ENCODE measurements at places on chromosomes 2 and 18.
A peak's percentile ranks its signal among the peaks of the same experiment; 100 is the strongest.

GRCh38 chr2:190353537-190353899 is 10.1 kb downstream of the INPP1 start:
- DNase-seq: no peak

GRCh38 chr2:41381701-41382100 is 666.1 kb upstream of the PKDCC start:
- no peak for DNase-seq

GRCh38 chr2:157628477-157629415 is at the start of gene ACVR1C:
Gene ACVR1C (minus strand): TSS chr2:157628864. CDS start chr2:157628644, 220 bp downstream.
- DNase-seq: peak; percentile 88

DNA sequence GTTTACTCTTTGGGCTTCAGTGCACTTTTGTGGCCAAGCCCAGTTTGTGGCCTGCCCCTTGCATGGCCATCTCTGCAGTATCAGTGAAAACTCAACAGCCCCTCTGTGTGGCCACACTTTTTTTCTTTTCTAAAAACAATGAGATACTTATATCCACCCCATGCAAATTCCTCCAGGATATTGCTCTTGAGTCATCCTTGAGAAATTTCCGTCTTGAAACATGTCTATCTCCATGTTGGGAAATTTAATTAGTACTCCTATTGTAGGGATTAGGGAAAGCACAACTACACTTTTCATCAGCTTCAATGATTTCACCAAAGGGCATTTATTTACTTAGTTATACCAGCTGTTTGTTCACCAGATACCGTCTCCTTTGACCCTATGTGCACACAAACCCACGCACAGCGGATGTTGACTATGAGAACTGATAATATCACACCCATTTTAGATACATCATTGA is 993.1 kb downstream of the TSN start:
- DNase-seq: peak; percentile 68

- no peak for DNase-seq
Measured at GRCh38 chr18:76489081-76489480, 6.0 kb downstream of the ZNF516 start.

GRCh38 chr18:79956276-79956675 is 4.8 kb upstream of the SLC66A2 start:
- DNase-seq: no peak

GRCh38 chr2:232255033-232255432 is 123.5 kb upstream of the ALPP start:
- no peak for DNase-seq

GRCh38 chr2:62968168-62968567 is 82.5 kb upstream of the OTX1 start:
- DNase-seq: no peak

GRCh38 chr2:180180511-180180910 is 173.4 kb upstream of the CWC22 start:
- no peak for DNase-seq

DNA sequence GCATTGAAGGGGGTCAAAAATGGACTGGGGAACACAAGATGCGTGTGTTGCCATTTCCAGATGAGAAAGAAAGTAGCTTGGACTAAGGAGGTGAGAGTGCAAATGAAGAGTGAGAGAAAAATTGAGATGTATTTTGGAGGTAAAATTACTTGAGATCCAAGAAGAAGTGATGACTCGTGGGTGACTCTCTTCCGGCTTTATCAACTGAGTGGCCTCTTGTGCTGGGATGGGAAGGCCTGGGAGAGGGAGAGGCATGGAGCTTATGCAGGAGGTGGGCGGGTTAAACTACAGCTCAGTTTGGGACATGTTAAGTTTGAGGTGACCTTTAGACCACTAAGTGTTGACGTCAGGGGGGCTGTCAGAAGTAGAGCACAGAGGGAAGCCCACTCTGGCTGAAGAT is 34.9 kb downstream of the SULT1C2 start:
- no peak for DNase-seq

GRCh38 chr2:219886615-219887014 is 259.2 kb downstream of the SLC4A3 start:
- no peak for DNase-seq

DNA sequence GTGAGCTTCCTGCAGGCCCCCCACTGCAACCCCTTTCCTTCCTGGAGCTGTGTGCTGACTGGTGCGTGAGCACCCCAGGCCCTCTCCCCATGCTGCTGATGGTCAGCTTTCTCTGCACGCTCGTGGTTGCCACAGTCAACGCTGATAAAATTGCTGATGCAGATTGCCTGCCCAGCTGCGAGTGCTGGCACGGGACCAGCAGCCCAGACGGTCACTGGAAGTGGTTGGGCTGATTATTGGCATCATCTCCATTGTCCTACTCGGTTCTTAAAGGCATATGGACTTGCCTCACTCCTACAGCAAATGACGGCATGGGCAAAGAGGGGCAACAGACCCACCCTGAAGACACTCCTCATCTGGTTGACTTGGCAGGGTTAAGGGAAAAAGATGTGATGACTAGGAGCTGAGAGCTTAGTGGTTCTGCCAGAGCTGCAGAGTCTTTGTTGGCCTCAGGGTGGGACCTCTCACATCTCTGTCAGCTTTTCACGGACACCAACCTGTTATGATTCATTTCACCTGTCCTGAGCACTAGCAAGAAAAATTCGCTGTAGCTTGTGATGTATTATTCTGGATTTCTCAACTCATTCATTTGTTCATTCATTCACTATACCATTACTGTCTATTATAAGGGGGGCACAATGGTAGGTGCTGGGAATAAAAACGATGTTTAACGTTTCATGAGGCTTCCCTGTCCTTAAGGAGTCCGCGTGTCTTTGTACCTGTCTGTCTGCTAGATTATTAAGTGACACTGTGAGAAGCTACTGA is 38.4 kb downstream of the PAX8 start:
- peak; percentile 89 for DNase-seq

GRCh38 chr2:43133336-43133707 is 93.1 kb downstream of the ZFP36L2 start:
- DNase-seq: no peak

GRCh38 chr18:6992761-6993160 is 124.8 kb downstream of the LAMA1 start:
- no peak for DNase-seq

DNA sequence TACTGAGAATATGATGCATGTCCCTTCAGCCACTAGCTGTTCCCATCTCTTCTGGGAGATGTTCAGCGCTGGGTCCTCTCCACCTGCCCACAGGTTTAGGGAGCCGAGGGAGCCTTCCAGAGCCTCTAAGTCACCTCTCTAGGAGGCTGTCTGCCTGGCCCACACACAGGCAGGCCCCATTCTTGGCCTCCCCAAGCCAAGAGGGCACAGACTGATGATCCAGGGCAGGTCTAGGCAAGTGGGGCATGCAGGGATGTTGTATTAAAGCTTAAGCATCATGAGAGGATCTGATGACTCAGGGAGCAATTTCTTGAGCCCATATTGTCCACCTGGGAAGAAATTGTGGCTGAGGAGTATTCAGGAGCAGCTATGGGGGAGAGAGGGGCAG is 19.9 kb downstream of the TMSB10 start:
- DNase-seq: no peak

GRCh38 chr2:64970495-64970894 is 18.7 kb upstream of the SLC1A4 start:
- no peak for DNase-seq

DNA sequence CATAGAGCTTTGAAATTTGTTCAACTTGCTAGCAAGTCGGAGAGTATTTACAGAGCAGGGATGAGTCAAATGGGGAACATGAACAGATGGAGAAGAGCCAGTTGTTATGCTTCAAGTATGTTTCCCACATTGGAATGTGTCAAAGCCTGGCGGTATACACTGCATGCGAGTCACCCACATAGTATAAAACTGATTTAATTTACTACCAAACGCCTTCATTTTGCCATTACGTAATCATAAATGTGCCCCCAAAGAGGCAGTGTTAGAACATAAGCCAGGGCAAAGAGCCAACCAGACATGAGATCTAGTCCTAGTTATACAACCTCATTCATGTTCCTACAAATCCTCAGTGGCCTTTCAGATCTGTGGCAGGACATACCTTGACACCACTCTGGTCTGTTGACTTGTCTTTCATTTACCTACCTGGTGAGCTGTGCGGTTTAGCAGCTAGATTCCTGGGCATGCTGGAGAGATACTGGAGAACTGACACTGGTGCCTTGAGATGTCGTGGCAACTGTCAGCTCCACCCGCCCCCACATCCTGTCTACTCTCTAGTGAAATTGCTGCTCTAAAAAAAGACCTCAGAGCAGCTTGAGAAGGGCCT is 21.7 kb upstream of the NRP2 start:
- peak; percentile 62 for DNase-seq

DNA sequence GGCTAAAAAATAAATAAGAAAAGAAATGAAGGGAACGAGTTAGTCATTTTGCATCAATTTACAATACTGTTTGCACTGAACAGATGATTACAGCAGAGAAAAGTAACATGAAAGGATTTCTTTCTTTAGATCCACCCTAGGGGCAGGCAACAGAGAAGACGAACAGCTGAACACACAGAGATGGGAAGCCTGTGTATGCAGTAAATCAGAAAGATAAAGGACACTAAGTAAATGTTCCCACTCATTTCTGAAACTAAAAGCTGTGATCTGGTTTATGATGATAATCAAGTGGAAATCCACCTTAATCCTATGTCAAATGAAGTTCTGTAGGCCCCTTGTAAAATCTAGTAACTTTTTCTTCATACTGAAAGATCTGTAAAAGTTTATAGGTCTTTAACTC is 54.2 kb downstream of the AKAIN1 start:
- DNase-seq: no peak

- peak; percentile 40 for DNase-seq
Measured at GRCh38 chr18:62399781-62400308, 74.7 kb downstream of the TNFRSF11A start.

GRCh38 chr2:114550895-114551793 is 108.7 kb downstream of the DPP10 start:
- peak; percentile 74 for DNase-seq

DNA sequence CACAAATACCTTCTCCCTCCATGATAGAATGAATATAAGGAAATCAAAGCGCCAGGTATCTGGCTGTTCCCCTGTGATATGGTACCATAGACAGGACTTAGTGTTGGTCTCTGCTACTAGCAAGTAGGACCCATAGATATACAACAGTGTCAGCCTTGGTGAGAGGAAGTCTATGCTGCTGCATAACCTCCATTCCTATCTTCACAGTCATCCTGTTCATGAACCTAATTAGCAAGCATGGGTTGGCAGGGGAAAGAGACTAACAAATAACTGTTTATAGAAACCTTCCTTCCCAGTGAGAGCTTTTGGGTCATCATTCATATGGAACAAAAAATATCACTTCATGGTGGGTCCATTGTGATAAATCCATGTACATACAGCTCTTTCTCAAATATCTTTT is 188.9 kb upstream of the FAM98A start:
- DNase-seq: no peak

DNA sequence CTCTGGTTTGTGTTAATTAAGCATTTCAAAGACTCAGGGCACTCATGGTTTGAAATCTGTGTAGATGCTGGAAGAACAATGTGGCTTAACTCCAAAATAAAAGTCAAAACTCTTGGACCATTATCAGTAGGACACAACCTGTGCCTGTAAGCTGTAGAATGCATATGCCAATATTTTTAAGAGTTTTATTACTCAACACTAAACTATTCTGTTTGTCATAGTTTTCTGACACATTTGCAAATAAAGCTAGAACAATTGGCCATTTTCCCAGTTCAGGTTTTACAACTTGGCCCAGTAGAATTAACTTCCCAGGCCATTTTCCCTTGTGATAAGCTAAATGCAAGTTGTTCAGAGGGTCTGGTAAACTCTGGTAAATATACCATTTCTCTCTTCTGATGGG is 713.1 kb downstream of the CBLN2 start:
- DNase-seq: peak; percentile 12

DNA sequence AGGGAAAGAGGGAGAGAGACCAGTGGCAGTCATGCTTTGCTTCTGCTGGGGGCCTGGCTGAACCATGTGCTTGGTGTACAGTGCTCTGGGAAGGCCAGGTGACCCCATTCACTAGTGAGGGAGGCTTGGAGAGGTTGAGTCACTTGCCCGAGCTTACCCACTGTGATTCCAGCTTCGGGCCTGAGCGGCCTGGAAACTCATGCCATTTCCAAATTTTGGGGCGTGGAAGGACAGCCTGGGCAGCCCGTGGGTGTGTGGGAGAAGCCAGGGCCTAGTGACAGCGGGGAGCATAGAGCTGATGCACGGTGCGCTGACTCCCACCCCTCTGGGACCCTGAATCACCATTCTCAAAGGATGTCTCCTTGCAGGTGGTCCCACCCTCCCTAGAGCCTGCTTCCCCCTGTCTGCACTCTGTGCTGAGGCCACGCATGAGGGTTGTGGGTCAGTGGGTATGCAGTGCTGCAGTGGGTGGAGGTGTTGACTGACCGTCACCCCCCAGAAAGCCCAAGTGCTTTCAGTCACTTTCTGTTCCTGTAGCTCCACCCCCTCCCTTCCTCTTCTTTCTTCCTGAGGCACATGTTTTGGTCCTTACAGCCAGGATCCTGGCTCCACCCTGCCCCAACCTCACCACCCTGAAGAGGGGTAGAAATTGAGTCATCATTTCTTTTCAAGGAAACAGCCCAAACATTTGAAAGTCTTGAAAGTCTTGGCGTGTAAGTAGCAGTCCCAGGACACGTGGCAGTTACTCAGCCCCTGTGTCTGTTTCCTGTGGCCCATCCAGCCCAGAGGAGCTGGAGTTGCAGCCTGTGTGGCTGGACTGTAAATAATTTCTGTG is 69.3 kb upstream of the MCFD2 start:
- DNase-seq: peak; percentile 92

DNA sequence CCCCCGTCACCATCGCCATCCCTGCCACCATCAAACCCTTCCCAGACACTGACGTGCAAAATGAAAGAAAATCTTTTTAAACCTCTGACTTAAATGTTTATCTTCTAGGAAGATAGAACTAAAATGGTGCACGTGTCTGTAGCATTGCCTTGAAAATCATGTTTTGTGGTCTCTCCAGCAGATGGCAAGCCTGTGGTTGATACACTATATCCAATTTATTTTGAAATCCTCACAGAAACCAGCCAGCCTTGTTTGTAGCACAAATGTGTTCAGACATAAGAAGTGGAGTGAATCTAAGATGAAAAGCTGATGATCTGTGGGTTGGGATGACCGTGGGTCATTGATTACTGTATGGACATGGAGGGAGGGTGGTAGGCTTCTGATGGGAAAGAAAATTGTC is 436.2 kb upstream of the SMIM21 start:
- no peak for DNase-seq

- no peak for DNase-seq
Measured at GRCh38 chr2:85048534-85048933, 77.6 kb downstream of the KCMF1 start.

GRCh38 chr18:57631697-57632096 is 10.1 kb upstream of the NARS1 start:
- no peak for DNase-seq

GRCh38 chr2:63903003-63903402 is 61.3 kb downstream of the UGP2 start:
- no peak for DNase-seq

GRCh38 chr18:25503567-25504081 is 151.7 kb upstream of the ZNF521 start:
- peak; percentile 26 for DNase-seq

Data from urothelium cell line (cell line).